ENCODE measurements at places on chromosomes 1 and 21. TPM values are rescaled to one million over a fixed set of nuclear protein-coding genes. Genes with fewer than 3 reads are reported as not detected.

Gene SLAMF9
- not detected for polyA plus RNA-seq

Gene OXCT2
- 0.06 TPM for polyA plus RNA-seq

Gene RIMKLA
- not detected for polyA plus RNA-seq

- no peak for DNase-seq
Measured at GRCh38 chr1:217315346-217315745, 315.5 kb downstream of the GPATCH2 start.

- no peak for DNase-seq
Measured at GRCh38 chr1:200079232-200079940, 51.9 kb downstream of the NR5A2 start.

DNA sequence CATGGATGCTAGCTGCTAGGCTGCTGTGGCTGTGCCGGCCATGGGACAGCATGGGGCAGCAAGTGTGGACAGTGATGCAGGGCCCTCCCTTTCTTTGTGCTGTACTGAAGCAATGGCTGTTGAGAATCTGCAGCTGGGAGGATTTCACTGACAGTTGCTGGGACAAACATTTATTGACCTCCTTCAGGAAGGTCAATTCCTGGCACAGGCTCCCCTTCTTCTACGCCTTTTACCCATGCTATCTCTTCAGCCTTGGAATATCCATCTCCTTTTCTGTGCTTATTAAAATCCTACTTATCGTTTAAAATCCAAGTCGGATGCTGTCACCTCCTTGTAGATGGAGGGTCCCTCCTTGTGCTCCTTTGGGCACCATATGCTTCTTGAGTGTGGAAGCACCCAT, 213.1 kb upstream of the USP24 start:
- DNase-seq: no peak

GRCh38 chr1:200029822-200030152, 2.3 kb downstream of the NR5A2 start:
- no peak for DNase-seq

All from AG04450 (cell line).